Activated T-helper 9 cell treated with anti-CD3 and anti-CD28 coated beads, Interleukin-2, amount 50 U/mL, for 16 hours (primary cell): ENCODE measurements at places on chromosomes 4 and X.

GRCh38 chrX:115503099-115503498, 57.9 kb upstream of the PLS3 start:
- DNase-seq, result no peak

DNA sequence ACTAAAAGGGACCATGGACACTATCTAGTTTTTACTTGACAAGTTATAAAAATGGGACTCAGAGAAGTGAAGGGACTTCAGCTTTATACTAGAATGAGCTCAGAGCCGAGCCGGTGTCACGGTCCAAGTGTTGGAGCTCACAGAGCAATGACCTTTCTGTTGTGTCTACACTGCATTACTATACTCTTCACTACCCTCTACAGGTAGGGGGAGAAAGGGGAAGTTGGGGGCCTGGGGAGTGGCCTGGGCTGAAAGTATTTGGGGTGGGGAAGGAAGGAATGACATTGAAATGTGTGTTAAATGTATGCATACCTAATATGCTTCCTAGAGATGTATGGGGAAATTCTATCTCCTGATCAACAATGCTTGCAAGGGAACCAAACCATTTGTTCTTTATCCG, 48.8 kb upstream of the HHIP start:
- DNase-seq, result no peak

DNA sequence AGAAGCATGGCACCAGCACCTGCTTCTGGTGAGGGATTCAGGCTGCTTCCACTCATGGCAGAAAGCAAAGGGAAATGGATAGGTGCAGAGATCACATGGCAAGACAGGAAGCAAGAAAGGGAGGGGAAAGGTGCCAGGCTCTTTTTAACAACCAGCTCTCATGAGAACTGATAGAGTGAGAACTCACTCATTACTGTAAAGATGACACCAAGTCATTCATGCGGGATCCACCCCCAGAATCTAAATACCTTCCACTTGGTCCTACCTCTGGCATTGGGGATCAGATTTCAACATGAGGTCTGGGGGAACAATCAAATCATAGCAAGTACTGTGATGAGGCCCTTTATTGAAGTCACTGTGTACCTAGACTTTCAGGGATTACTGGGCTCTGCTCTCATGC, 72.0 kb upstream of the PRDM5 start:
- DNase-seq, result no peak

GRCh38 chr4:25879991-25880651, 17.3 kb upstream of the SEL1L3 start:
- DNase-seq, result no peak

DNA sequence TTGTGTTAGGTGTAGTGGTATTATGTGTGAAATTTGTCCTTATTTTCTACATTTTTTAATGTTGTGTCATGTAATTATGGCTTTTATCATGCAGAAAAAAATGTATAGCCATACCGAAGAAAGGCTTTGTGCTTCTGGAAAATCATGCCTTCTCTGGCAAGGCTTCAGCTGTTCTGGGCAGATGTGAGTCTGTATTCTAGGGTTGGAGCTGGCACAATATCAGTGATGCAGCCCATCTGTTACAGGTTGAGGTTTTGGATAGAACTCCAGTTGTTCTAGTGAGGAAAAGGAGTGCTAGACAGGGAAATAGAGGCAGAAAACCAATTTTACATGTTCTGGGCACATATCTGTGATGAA, 44.8 kb upstream of the PRSS12 start:
- no peak for DNase-seq

DNA sequence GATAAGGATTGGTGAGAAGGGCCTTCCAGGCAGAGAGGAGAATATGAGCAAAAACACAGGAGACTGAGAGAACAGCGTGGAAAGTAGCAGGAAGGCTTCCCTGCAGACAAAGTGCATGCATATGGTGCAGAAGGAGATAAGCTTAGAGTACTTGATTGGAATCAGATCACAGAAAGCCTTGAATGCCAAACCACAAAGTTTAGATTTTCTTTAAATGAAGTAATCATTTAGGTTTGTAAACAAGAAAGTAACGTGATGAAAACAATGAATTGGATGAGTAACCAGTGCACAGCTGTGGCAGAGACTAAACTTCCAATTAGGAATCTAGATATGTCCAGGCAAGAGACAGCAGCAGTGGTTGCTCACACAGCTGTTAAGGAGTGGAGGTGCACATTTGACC, 83.8 kb upstream of the C1QTNF7 start:
- DNase-seq, result no peak

DNA sequence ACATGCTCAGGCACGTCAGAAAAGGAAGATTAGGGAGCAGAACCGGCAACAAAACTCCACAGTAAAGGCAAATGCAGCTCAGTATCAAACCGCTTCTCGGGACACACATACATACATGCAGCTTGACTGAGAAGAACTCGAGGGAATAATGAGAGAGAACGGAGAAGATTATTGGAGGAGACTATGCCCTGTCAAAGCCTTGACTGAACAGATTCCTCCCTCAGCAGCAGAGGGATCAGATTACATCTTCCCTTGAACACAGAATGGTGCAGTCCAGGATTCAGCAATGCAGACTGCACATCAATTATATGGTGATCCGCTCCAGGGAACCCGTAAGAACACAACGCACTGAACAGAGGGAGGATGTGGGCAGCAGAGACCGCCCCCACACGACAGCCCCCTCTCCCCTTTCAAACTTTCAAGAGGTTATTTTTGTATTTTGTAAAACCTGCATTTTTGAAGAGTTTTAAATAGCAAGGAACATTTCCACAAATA, 183.2 kb downstream of the FBXW7 start:
- DNase-seq, result no peak
